NCI-H2171 treated with DMSO at 0.1 percent for 48 hours (cell line): ENCODE measurements at places on chromosomes 3 and 15.

DNA sequence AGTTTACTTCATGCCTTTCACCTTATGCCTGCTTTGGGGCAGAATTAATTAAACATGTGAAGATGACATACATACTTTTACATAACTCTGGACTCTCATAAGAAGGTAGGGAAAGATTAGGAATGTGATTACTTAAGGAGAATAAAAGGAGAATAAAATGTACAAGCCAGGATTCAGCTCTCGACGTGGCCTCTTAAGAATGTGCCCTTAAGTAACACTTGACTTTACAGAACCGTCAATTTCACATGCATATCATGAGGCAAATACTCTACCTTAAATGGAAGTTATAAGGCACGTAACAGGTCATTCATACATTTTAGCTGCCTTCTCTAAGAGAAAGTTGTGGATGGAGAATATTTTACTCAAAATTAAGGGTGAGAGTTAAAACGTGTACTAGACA lies 263.7 kb upstream of the LMCD1 start:
- DNase-seq, result no peak

- peak; percentile 79 for DNase-seq
These were observed 305.9 kb downstream of the CACNA2D3 start for GRCh38 chr3:54427941-54428871.

DNA sequence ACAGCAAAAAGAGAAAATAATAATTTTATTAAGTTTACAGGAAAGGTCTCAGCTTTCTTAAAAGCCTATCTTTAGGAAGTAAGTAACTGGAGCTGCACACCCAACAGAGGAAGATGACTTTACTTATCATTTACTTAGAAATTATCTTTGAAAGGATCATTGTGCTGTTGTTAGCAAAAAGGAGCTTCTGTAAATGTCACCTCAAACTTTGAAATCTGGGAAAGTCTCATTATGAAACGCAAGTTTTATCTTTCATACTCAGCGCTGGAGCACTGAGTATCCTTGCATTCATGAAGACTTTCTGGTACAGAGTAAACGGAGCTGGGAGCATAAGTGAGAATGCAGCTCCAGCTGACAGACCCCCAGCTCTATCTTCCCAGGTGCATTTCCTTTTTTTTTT lies 491.2 kb upstream of the TPRG1 start:
- DNase-seq, result no peak

DNA sequence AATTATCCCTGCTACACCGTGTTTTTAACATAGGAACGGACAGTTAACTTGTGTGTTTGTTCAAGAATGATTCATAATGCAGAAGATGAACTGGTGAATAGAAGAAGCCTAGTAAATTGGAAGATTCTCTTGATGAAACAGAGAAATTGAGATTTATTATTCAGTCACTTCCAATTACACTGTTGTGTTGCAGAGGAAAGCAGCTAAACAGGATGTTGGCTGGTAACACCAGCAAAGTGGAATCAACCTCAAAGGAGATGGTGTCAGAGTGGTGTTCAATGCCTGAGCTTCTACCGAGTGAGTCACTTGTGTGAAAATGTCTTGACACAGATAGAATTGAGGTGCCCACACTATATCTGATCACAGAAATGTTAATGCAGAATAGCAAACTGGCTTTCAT lies 399.6 kb downstream of the LPP start:
- no peak for DNase-seq

GRCh38 chr15:70879401-70879800 lies 12.8 kb downstream of the THAP10 start:
- DNase-seq, result no peak
